ENCODE measurements at places on chromosomes 5 and 9. TPM values are rescaled to one million over a fixed set of nuclear protein-coding genes. Genes with fewer than 3 reads are reported as not detected.

GRCh38 chr9:111258209-111258874 is 71.7 kb downstream of the OR2K2 start:
- DNase-seq, result no peak

- no peak for DNase-seq
Measured at GRCh38 chr5:174335682-174336364, 290.3 kb downstream of the NSG2 start.

GRCh38 chr9:105431424-105432246 is 16.2 kb upstream of the FSD1L start:
- no peak for DNase-seq

DNA sequence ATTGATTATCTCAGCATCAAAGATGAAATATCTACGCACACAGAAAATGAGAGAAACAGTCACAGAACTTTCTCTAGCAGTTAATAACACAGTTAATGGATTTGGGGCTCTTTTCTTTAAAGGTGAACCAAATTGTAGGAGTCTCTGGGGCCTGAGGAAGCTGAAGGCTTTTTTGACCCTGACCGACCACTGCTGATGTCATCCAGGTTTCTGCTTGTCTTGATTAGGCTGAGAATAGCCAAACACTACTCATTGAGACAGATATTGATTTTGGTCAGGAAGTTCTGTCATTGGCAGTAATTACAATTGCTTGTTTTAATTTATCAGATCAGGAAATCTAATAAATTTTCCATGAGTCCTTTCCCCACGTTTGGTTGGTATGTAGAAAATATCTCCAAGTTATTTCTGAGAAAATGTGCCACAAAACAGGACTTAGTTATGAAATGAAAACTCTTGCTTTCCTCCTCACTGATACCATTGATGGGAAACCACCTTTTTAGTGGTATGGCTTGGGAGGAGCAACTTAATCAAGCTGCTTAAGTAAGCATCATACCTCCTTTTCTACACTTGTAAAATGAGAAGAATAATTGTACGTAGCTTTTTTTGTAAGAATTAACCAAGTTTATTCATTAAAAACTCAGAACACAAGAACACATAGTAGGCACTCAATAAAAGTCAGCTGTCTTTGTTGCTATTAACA is 19.7 kb downstream of the CARTPT start:
- no peak for DNase-seq

DNA sequence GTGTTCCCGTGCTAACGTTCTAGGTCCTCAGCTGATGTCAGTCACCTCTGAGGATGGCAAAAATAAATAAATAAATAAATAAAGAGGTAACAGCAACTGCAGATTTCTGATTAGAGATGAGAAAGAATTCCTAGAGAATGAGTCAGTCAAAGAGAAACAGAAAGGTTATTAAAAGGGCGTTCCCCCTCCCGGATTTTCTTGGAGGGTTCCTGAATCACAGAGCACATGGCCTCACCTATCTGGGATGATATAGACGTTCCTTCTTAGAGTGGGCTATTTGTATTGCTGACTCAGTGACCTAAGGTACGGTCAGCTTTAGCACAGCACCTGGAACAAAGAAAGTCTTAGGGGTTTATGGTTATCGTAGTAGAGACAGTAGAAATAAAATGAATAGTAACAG is 30.6 kb downstream of the HTR4 start:
- DNase-seq, result no peak

DNA sequence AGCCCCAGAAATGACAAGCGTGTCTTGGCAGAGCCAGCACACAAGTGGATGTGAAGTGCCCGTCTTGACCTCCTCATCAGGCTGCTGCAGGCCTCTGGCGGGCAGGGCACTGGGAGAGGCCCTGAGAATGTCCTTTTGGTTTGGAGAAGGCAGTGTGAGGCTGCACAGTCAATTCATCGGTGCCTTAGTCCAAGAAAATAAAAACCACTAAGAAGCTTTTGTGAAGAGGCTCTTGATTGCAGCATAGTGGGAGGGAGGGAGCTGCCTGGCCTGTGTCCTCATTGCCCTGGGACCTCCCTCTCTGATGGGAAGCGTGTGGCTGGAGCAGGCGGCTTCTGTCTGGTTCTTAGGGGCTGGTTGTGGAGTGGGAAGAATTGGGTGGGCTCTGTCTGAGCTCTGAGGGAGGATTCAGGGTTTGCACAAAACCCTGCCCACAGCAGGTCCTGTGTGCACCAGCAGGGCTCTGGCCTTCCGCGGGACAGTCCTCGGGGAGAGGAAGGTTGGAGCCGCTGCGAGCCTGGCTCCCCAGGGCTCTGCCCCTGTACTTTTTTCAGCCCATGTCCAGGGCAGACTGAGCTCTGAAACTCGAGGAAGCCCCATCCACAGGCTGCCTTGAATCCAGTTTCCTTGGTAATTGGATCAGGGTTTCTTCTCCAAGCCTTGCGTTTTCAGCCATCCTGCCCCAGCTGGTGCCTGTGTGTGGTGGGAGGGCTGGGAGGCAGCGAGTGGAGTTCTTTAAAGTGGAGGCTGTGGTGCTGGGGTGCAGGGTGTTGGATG is 1.1 kb downstream of the HRCT1 start:
- peak; percentile 85 for DNase-seq

The GNA14 gene
- 15.7 TPM for total RNA-seq

The ACTBL2 gene
- not detected for total RNA-seq

Measured in upper lobe of right lung (tissue), 1 donor.